ENCODE measurements at places on chromosomes 5 and 9. TPM values are rescaled to one million over a fixed set of nuclear protein-coding genes. Genes with fewer than 3 reads are reported as not detected.

KCNN2 gene
- total RNA-seq = 0.36 TPM

CCDC69 gene
- 8.4 TPM for total RNA-seq

P4HA2 gene
- total RNA-seq = 19.0 TPM

POLR3G gene
- 7.7 TPM for total RNA-seq

NUTM2G gene
- total RNA-seq = not detected

Data from esophagus mucosa (tissue), 1 donor.